PC-3 (cell line): ENCODE measurements at places on chromosomes 6 and 20. TPM values are rescaled to one million over a fixed set of nuclear protein-coding genes. Genes with fewer than 3 reads are reported as not detected.

The PMEPA1 gene
- total RNA-seq: 21.9 and 29.3 TPM in 2 replicates

The HLA-DQA2 gene
- total RNA-seq: not detected in 2 replicates

The POU5F1 gene
- total RNA-seq: not detected in 2 replicates

The CTCFL gene
- total RNA-seq: not detected in 2 replicates

The TAAR9 gene
- not detected in 2 replicates for total RNA-seq

The MDFI gene
- 96.4 and 113 TPM in 2 replicates for total RNA-seq

The TOX2 gene
- 0.98 and 1.8 TPM in 2 replicates for total RNA-seq

The RAET1L gene
- total RNA-seq: 1.1 and 3.6 TPM in 2 replicates

The ULBP1 gene
- total RNA-seq: 0.86 and 0.87 TPM in 2 replicates

The HRH3 gene
- total RNA-seq: not detected in 2 replicates

The RFX6 gene
- 0.15 and 0.17 TPM in 2 replicates for total RNA-seq

The ZBTB9 gene
- total RNA-seq: 7.0 and 9.1 TPM in 2 replicates

The RIPPLY2 gene
- total RNA-seq: not detected in 2 replicates

The SLC17A2 gene
- not detected in 2 replicates for total RNA-seq

The BPI gene
- not detected in 2 replicates for total RNA-seq

The C20orf173 gene
- not detected in 2 replicates for total RNA-seq

The C6orf58 gene
- total RNA-seq: not detected in 2 replicates

The KIF25 gene
- not detected in 2 replicates for total RNA-seq

The CST5 gene
- not detected in 2 replicates for total RNA-seq

The CLPSL2 gene
- total RNA-seq: not detected in 2 replicates

The PRSS35 gene
- total RNA-seq: 1.7 and 3.2 TPM in 2 replicates

The ALDH8A1 gene
- 1.7 and 1.9 TPM in 2 replicates for total RNA-seq

The ARMH2 gene
- total RNA-seq: not detected in 2 replicates

The MYLK2 gene
- total RNA-seq: 1.7 TPM in 2 replicates

The CD93 gene
- not detected in 2 replicates for total RNA-seq

The SDHAF4 gene
- total RNA-seq: 1.5 and 6.2 TPM in 2 replicates

The TSPO2 gene
- not detected in 2 replicates for total RNA-seq

The CLPSL1 gene
- not detected in 2 replicates for total RNA-seq

The HCRTR2 gene
- not detected in 2 replicates for total RNA-seq

The CRISP2 gene
- total RNA-seq: not detected in 2 replicates

The ABHD16B gene
- total RNA-seq: not detected in 2 replicates

The TMEM14C gene
- total RNA-seq: 85.8 and 87.8 TPM in 2 replicates

The HTR1E gene
- not detected in 2 replicates for total RNA-seq

The TNFRSF6B gene
- 41.6 and 59.0 TPM in 2 replicates for total RNA-seq

The TUBB2B gene
- total RNA-seq: 5.1 and 6.5 TPM in 2 replicates

The C4B gene
- total RNA-seq: 0.52 and 2.6 TPM in 2 replicates
